Prostate gland (tissue), 2 donors: ENCODE measurements at places on chromosomes 7 and 10. TPM values are rescaled to one million over a fixed set of nuclear protein-coding genes. Genes with fewer than 3 reads are reported as not detected.

EGR2 gene
- 2.5 TPM for total RNA-seq

CPVL gene
- total RNA-seq, result 4.7 TPM

BAMBI gene
- total RNA-seq, result 3.1 TPM

NCF1 gene
- 2.0 TPM for total RNA-seq

VSTM4 gene
- 36.0 TPM for total RNA-seq

DENND2A gene
- 9.2 TPM for total RNA-seq

ACSL5 gene
- 19.7 TPM for total RNA-seq

DNA sequence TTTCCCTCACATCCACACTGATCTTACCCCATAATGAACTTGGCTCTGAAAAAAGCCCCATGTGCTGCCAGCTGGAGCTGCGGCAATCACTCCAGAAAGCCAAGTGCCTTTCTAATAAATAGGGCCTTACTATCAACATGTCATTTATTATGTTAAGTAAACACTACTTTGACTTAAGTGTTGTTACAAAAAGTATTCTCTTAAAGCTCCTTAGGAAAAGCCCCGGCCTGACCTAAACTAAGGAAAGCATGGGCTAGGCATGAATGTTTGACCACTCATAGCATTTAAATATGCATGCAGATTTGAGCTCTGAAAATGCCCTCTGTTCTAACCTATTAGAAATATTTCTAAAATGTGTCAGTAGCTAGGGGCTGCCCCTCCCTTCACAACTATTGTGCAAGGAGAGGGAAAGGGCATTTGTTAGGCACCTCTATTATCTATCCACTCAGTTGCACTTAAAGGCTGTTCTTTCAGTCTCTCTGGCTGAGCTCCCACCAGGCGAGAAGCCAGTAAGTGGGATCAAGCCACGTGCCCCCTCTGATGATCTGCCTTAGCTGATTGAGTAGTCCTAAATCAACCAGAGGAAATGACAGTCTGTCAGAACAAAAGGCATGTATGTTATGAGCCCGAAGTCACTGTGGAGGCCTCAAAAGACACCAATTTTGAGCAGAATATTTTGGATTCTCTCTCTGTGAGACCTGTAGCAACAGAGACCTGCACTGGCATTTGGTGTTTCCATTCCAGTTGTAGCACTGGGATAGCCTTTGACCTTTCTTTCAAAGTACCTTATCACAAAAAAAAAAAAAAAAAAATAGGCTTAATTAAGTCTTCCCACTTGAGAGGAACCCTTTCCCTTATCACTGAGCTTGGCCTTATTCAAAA lies 77.1 kb downstream of the ITGB8 start:
- peak; percentile 23 for DNase-seq

DNA sequence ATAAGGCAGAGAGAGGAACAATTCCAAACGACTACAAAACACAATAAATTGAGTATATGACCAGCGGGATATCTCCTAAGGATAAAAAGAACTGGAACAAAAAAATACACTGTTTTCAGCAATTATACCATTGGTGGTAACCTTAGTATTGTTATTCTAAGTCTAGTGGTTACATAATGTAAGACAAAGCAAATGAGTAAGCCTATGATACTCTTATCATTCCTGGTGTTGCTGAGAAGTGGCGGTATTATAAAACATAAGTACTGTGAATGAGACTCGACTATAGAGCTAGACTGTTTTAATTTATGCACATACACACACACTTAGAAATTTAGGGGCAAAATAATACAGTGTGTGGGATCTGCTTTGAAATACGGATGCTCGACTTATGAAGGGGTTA lies 107.7 kb downstream of the NRBF2 start:
- DNase-seq, result no peak

DNA sequence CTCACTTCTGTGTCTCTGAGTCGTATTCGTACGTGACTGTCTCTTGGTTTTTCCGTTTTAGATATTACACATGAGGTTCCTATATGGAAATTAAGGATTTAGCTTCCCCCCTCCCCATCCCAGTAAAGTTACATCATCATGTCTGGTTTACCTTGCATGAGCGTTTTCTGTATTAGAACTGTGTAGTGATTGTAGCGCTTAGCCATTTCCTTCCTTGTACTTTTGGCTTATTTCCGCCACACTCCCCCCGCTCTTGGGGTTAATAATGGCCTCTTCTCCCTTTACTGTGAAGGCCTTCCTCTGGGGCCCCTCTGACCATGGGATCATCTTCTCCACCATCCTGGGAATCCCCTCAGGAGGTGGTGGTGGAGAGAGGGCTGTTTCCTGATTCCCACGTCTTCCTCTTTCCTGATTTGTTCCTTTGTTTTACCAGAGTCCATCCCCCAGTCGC lies 27.2 kb upstream of the AP5Z1 start:
- DNase-seq, result no peak

- no peak for DNase-seq
Observed at GRCh38 chr7:19101472-19101871, 16.0 kb downstream of the TWIST1 start.

DNA sequence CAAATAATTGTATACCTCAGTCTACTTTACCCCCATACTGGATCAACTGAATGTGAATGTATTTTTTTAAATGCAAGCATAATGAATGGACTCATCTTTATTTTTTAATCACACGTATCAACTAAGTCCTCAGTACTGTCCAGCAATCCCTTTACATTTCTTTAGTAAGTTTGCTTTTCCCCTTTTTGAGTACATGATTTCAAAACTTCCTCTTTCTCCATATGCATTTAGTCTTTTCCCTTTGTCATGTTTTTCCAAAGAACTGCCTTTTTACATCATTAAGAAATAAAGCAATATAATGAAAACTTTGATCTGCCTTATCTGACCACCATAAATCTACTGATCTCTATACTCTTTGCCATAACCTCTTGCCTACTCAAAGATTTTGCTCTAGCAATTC lies 182.5 kb upstream of the AKR1E2 start:
- DNase-seq, result no peak

GRCh38 chr10:77082601-77083252 lies 554.9 kb downstream of the KCNMA1 start:
- DNase-seq, result no peak

GRCh38 chr10:119919826-119920225 lies 27.3 kb downstream of the SEC23IP start:
- DNase-seq, result no peak

DNA sequence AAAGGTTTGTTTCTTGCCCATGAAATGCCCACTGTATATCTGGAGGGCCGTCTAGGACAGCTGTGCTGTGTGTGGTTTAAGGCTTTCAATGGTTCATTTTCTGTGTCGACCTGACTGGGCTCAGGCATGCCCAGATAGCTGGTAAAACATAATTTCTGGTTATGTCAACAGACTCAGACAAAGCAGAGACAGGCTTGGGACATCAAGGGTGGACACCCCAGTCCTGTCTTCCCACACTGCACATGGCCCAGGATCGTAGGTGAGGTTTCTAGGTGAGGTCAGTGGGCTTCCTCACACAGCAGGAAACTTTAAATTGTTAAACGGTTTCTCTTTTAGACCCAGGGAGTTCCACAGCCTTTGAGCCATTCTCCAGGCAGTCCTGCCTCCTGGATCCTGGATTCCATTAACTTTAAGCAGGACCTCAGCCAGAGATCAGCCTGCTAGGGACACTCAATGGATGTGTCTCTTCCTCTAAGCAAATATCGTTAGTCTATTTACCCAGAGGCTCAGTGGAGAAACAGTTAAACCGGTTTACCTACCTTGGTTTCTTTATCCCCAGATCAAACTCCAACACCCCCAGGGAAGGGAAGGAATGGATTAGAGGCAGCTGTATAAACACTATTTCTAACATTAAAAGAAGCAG lies 66.4 kb downstream of the ST8SIA6 start:
- DNase-seq, result peak; percentile 85

- DNase-seq, result no peak
Observed at GRCh38 chr10:129448086-129448485, 19.0 kb upstream of the MGMT start.

DNA sequence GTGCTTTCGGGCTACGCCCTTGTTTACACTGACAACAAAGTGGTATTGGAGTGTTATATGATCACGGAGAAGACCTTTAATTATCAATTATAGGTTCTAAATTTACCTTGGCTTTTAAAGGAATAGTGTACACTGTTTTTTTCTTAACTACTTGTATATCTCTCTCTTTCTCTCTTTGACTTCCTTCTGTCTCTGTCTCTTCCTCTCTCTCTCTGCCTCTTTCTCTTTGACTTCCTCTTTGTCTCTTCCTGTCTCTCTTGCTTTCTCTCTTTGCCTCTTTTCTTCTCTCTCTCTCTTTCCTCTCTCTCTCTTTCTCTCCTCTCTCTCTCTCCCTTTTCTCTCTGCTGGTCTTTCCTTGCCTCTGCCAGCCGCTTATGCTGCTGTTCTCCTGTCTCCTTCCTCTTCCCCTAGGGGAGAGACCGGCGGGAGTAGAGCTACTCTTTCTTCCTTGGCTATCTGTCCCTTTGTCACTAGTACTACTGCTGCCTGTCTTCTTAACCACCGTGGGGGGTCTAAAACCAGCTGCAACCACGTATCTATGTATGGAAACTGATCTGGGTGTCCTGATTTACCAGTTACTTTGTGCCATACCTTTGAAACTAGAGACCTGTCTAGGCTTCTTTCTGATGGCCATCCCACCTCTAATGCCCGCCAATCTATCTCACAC lies 36.9 kb upstream of the GSDME start:
- DNase-seq, result no peak

GRCh38 chr7:115693779-115694178 lies 336.8 kb downstream of the TFEC start:
- DNase-seq, result no peak

- DNase-seq, result peak; percentile 4
Observed at GRCh38 chr7:127391591-127392181, 822 bp downstream of the ZNF800 start.
